Suppressor macrophage (primary cell): ENCODE measurements at places on chromosomes 7 and 10.

DNA sequence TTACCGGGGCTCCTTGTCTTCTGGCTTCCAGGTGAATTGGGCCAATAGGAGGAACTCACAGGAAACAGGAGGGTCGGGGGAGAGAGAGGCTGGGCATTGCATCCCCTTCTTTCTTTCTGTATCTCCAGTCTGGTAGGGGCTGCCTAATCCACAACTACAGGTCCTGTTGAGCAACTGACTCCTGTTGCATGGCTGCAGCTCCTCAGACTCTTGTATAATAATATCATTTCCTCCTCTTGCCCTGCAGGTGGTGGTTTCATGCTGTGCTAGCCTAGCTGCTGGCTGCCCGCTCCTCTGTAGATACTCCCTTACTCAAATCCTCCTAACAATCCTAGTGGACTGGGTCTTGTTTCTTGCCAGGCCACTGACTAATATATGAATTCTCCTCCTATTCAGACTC, 276.5 kb upstream of the SMIM30 start:
- no peak for DNase-seq

- peak; percentile 36 for DNase-seq
Measured at GRCh38 chr10:31947144-31947926, 18.7 kb upstream of the ARHGAP12 start.

- DNase-seq: no peak
Measured at GRCh38 chr7:152129682-152130081, 104.2 kb downstream of the GALNT11 start.

- DNase-seq: no peak
Measured at GRCh38 chr7:107427462-107427861, 42.4 kb upstream of the GPR22 start.

- DNase-seq: no peak
Measured at GRCh38 chr7:19900118-19900517, 126.7 kb upstream of the TMEM196 start.

- DNase-seq: no peak
Measured at GRCh38 chr10:32376097-32376496, 29.1 kb upstream of the EPC1 start.

GRCh38 chr10:43115881-43116595, 22.2 kb upstream of the CSGALNACT2 start:
- DNase-seq: no peak

DNA sequence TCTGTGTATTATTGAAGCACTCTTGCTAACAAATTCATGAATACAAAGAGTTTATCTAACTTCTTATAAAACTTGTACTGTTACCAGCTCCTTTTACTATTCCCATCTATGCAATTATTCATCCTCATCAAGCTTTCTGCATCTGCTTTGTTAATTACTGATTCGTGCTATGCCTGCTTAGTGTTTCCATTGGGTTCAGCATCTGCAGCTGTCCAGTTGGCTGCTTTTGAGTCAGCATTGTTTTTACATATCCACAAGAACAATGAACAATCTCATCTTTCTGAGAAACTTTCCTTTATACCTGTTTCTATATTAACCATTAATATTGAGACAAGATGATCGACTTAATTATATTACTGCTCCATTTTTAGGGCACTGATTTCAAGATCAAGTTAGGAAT, 19.6 kb upstream of the ANLN start:
- DNase-seq: no peak

GRCh38 chr7:142413280-142414000, 155.6 kb upstream of the PRSS58 start:
- no peak for DNase-seq

DNA sequence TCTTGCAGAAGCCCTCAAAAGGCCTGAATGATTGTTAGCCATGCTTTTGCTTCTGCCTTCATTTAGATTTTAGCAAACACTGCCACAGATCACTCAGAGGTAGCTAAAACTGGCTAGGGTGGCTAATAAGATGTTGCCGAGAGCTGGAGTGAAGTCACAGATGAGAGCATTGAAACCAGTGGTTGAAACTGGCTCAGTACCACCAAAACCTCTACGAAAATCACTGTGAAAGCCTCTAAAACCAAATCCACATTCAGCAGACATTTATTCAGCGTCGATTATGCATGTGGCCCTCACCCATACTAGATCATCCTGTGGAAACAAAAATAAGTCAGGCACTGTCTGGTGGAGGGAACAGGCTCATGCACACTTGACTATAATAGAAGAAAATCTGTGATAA, 50.8 kb downstream of the PIK3CG start:
- no peak for DNase-seq

GRCh38 chr7:29084832-29085231, 61.5 kb downstream of the CPVL start:
- peak; percentile 66 for DNase-seq

DNA sequence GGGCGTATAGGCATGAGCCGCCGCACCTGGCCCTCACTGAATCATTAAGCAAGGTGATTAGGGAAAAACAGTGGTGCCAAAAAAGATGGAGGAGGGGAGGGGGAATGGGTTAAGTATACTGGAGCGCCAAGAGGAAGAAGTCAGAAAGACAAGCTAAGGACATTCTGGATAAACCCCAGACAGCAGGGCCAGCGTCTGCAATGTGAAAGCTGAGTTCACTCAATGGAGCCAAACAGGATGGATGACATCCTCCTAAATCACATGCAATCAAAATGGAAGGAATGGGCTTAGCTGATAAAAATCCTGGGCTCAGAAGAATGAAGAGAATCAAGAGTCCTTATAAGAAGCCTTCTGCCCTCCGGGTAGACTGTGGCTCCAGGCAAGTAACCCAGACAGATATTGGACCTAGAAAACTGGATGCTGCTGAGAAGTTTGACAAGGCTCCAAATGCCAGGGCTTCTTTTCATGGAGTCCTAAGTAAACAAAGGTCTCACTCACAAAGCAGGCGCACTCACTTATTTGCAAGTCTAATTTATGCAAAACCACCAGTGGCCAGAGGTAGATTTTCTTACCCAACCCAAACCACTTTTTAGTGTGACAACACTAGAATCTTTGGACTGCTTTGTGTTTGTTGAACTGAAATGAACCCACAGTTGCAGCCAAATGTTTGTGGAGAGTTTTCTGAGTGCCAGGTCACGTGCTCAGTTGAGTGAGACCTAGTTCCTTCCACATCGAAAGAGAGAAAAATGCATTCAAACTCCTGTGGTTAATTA, 519.1 kb upstream of the AUTS2 start:
- DNase-seq: no peak

DNA sequence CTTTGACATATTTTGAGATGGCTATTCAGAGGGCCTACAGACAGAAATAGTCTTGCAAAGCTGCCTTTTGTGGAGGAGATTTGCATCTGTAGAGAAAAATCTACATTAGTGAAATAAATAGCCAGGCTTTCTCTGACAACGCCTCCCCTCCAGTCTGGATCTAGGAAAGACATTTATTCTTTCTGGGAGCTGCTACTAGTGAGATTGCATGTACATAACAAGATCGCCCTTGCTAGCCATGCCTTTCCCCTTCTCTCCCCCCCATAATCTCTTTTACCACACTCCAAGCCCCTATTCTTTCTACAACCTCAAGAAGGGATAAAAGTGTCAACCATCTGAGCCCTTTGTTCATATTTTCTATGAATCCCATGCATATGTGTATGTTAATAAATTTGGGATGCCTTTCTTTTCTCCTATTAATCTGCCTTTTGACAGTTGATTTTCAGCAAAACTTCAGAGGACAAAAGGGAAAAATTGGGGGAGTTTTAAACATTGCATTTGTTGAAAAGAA, 194.2 kb downstream of the SNX13 start:
- DNase-seq: no peak

DNA sequence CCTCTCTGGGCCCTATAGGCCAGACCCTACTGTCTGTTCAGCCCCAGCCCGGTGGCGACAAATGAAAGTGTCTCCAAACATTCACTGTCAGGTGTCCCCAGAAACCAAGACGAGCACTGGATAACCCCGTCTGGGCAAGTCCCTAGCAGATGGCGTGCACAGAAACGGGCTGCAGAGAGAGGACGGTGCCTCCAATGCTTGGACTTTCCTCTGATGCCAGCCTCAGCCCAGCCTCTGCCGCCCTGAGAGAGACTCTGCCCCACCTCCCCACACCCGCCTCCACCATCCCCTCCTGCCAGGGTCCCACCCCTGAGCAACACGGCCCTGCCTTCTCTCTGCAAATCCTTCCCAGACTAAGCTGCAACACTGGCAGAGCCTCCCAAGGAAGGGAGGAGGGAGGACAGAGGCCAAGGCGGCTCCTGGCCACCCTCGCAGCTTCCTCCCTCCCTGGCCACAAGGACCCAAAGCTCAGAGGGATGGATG, 7.4 kb upstream of the LFNG start:
- peak; percentile 38 for DNase-seq

- DNase-seq: no peak
Measured at GRCh38 chr7:24456526-24457218, 116.6 kb upstream of the PALS2 start.

DNA sequence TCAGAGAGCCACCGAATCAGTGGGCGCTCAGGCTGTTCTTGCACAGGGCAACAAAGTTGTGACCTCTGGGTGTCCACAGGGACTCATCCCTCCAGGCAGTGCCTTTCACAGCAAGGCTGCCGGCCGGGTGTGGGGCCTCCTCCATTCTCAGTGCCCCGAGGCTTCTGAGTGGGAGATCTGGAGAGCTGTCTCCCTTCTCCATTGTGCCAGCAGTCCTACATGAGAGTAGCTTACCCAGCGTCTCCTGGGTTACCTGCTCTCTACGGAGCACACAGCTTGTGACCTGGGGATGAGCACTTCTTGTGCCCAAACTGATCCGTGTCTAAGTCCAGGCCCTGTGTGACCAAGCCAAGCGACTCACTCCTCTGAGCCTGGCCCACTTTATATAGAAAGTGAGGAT, 240.9 kb upstream of the GRB10 start:
- no peak for DNase-seq

GRCh38 chr10:90958781-90959180, 37.9 kb upstream of the ANKRD1 start:
- DNase-seq: no peak

DNA sequence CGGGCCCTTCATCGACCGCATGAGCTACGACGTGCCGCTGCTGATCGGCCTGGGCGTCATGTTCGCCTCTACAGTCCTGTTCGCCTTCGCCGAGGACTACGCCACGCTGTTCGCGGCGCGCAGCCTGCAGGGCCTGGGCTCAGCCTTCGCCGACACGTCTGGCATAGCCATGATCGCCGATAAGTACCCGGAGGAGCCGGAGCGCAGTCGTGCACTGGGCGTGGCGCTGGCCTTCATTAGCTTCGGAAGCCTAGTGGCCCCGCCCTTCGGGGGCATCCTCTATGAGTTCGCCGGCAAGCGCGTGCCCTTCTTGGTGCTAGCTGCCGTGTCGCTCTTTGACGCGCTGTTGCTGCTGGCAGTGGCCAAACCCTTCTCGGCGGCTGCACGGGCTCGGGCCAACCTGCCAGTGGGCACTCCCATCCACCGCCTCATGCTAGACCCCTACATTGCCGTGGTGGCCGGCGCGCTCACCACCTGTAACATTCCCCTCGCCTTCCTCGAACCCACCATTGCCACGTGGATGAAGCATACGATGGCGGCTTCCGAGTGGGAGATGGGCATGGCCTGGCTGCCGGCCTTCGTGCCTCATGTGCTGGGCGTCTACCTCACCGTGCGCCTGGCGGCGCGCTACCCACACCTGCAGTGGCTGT, 1.2 kb downstream of the SLC18A3 start:
- no peak for DNase-seq

- no peak for DNase-seq
Measured at GRCh38 chr10:103742824-103743223, 112.6 kb downstream of the SH3PXD2A start.

DNA sequence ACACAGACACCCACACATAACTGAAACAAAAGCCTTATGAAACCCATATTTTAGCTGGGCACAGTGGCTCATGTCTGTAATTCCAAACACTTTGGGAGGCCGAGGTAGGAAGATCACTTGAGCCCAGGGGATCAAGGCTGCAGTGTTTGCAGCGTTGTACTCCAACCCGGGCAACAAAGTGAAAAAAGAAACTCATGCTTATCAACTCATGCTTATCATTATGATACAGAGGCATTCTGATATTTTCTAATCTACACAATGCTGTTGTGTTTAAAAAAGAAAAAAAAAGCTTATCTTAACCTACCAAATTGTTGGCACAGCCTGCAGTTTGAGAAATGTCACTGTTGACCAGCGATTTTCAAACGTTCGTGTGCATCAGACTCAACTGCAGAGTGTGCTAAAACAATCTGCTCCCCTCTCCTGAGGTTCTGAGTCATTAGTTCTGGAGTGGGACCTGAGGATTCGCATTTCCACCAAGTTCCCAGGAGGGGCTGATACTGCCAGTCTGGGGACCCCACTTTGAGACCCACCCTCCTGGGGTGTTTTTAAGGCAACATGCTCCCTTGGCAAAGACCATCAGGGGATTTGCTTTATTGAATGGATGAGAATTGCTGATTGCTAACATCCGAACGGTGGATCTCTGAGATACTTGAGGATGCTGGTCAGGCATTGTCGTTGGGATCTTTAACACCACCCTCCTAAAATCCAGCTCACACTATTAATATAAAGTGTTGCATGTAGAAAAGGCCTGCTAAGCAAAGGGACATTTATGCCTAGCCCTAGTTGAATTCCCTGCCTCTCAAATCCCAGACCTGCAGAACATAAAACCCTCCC, 16.2 kb downstream of the CHST3 start:
- DNase-seq: no peak

DNA sequence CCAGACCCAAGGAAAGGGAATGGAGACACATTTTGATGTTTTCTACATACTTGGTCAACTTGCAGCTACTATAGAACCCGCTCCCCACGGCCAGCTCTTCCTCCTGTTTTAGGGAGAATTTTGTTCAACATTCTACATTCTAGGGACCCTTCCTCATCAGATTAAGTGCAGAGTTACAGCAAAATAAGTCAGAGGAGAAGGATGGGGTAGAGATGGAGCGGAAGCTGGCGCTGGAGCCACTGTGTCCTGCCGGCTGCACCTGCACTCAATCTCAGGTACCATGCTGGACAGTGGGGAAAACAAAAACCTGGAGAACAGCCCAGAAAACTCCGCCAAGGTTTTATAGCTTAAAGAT, 79.4 kb upstream of the EN2 start:
- no peak for DNase-seq
